ENCODE measurements at places on chromosomes 4 and X.
A peak's percentile ranks its signal among the peaks of the same experiment; 100 is the strongest.

- peak; percentile 14 for DNase-seq
These were observed 1.4 kb downstream of the HAND2 start for GRCh38 chr4:173528378-173529321.

- DNase-seq = peak; percentile 90
These were observed 113.9 kb upstream of the VAMP7 start for GRCh38 chrX:155767051-155767875.

- no peak for DNase-seq
These were observed 476.4 kb downstream of the AFF2 start for GRCh38 chrX:148976571-148977400.

- no peak for DNase-seq
These were observed 68.7 kb downstream of the ENPP6 start for GRCh38 chr4:184148738-184149637.

- DNase-seq = peak; percentile 41
These were observed 43.2 kb upstream of the SLC10A4 start for GRCh38 chr4:48439988-48440387.

GRCh38 chr4:74473155-74473811, 28.3 kb downstream of the AREG start:
- peak; percentile 91 for DNase-seq

- peak; percentile 51 for DNase-seq
These were observed 12.8 kb downstream of the TBC1D9 start for GRCh38 chr4:140743194-140743931.

DNA sequence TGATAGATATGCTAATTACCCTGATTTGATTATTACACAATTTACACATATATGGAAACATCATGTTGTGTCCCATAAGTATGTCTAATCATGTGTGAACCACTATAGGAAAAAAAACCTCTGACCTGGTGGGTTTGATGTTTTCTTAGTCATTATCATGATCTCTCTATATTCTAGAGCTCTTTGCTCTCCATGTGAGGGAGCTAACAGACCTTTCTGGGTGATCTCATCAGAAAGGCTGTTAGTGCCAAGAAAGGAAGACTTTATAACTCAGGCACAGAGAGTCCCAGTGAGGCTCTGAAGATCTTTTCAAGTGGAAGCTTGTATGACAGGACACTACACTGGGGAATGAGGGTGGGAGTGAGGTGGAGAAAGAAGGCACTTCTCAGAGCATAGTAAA, 527.7 kb upstream of the MAGEB2 start:
- DNase-seq = peak; percentile 32

- DNase-seq = peak; percentile 26
These were observed 36.8 kb upstream of the VMA21 start for GRCh38 chrX:151359931-151360871.

DNA sequence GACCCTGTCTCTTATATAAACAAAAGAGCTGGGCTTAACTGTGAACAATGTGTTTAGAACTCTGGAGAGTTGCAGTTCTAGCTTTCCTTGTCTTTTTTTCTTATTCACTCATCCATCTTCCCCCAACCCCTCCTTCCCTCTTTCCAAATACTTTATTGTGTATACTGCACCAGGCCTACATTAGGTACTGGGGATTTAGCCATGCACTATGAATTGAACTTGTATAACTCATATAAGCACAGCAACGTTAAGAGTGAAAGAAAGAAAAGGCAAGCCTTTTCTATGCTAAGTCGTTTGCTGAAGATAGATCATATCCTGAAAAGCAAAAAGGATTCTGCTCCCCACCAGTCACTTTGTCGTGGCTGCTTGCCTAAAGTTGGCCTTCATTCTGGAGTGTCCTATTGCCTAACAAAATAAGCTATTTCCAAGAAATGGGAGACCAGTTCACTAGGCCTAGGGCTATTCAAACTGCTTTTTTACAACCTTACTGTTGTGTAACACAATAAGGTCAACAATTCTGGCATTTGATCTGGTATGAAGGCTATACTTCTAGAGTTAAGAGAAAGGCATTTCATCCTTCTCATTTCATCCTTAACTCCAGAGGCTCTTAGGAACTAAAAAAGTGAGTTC, 32.2 kb downstream of the CCNI start:
- DNase-seq = peak; percentile 87

- no peak for DNase-seq
These were observed 34.2 kb downstream of the BCOR start for GRCh38 chrX:40063555-40063954.

DNA sequence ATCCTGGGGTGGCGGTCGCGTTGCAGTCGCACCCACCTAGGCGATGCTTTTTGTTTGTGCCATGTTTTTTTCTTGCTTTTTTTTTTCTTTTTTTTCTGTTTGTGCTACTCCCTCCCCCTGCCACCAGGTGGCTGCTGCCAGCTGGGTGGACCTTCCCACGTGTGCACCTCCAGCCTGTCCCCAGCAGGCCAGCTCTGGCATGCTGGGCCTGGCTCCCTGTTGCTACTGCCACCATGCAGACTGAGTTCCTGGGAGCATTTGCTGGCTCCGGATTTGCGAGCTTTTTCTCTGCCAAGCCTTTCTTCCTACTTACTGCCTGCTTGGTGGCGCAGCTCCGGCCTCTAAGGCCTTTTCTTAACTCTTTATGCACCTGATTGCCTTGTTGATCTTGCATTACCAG, 161.2 kb upstream of the WDFY3 start:
- DNase-seq = peak; percentile 28

DNA sequence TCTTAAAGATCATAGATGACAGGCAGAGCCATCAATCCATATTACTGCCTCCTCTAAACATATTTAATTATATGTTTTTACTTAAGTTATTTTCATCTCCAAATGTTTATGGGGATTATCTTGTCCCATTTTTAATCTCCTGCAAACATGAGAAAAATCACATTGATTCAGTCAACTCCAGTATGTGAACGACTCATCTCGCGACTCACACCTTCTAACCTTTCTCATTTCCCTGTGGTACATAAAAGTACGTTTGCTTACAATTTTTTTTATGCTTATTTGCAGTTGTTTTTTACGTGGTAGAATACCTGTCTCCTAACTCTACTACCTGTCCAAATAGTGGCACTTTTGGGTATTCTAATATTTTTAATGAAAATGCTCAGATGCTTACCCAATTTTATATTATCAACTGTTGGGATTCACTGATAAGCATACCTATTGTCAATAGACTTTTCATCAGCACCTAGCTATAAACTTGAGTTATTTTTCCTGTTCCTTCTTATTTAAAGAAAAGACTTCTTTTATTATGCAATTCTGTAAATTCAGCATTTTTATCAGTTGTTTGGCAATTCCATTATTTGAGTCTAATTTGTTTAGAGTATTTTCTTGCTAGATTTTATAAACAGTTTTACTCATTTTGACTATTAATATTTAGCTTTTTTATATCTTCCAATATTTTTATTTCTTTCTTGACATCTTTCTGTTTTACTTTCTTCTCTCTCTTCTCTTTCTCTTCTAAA, 276.6 kb downstream of the ANK2 start:
- no peak for DNase-seq

- DNase-seq = peak; percentile 91
These were observed 37.2 kb downstream of the EDNRA start for GRCh38 chr4:147518086-147518485.

DNA sequence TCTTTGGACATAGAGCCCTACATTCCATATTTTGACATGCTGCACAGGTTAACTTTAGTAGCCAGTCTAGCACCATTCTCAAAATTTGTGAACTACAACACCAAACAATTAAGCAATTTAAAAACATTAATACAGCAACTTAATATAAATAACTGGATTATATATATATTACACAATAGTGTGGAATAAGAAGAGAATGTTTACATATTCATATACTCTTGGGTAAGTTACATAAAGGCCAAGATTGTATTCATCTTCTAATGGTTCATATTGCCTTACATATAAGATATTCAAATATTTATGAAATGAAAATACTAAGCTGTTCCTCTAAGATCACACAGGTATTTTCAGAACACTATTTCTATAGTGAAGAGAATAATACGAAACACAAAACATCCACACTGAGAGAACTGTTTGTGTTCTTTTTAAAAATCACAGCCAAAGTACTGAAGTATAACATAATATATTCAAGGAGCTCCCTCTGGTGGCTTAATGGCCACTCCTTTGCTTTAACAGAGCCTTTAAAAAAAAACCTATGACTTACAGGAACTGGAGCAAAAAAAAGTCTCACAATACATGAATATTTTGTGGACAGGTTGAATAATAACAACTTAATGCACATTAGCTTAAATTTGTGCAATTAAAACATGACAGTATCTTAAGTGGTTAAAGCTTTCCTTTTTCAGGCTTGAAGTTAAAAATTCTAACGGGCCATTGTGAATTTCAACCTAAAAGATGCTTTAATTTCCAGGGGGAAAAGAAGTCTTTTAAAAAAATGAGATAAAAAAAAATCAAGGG, 46.2 kb downstream of the NEK1 start:
- DNase-seq = peak; percentile 64

DNA sequence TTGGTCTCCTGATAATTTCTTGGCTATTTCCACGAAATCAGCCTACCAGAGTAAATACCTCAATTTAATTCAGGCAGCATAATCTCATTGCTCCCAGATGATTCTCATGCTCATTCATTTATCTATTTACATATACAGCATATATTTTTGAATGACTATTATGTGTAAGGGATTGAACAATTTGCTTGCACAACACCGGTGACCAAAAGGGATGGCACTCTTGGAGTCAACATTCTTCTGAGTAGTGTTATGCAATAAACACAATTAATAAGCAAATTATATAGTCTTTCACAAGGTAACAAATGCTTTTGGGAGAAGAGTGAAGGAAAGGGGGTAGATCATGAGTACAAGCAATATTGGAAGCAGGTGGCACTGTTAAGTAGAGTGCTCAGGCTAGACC, 1015.3 kb downstream of the ARAP2 start:
- no peak for DNase-seq

DNA sequence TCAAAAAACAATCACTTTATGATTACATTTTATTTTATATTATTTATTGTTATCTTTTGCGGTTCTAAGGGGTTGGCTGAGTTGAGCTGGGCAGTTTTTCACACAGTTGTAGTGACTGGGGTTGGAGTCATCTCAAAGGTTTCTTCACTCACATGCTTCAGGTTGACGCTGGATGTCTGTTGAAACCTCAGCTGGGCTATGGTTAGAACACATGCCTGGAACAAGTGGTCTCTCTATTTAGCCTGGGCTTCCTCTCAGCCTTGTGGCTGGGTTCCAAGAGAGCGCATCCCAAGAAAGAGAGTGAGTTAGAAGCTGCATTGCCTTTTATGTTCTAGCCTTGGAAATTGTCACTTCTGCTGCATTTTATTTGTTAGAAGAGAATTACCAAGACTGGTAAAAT, 87.4 kb downstream of the CBLL2 start:
- no peak for DNase-seq

DNA sequence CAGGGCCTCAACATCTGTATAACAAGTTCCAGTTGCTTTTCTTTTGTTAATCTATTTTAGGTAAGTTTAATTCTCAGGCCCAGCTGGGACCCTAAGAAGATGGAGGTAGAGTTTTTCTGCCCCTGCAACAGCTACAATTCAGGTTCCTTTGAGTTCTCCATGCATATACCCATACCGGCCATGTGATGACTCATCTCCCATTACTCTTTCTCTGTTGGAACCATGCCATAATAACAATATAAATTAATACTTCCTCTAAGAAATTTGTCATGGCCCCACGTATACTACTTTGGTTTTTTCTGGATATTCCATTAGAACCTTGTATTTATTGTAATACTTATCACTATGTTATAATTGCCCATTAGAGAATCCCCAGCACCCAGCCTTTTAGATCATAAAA, 1.3 kb upstream of the INTU start:
- peak; percentile 33 for DNase-seq

- DNase-seq = no peak
These were observed 6.7 kb upstream of the EIF4E start for GRCh38 chr4:98935633-98936032.

DNA sequence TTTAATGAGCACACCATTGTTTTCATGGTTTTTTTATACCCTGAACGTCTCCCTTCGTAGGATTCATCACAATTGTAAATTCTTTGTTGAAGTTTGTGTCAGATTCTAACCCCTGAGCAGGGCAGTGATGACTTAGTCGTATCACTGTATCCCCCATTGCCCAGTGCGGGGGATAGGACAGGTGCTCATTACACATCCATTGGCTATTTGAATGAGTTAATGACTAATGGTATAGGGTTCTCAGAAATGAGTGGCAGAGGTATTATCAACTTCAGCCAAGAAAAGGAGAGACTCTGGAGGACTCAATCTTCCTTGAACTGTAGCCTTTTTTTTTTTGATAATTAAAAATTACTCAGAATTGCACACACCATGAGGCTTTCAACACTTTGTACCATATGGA, 64.6 kb downstream of the SYNPO2 start:
- DNase-seq = peak; percentile 90

GRCh38 chrX:151042842-151043241, 59.7 kb downstream of the HMGB3 start:
- no peak for DNase-seq

GRCh38 chr4:87499403-87500091, 29.6 kb downstream of the SPARCL1 start:
- no peak for DNase-seq

- DNase-seq = no peak
These were observed 116.2 kb downstream of the AFAP1 start for GRCh38 chr4:7823416-7823824.

DNA sequence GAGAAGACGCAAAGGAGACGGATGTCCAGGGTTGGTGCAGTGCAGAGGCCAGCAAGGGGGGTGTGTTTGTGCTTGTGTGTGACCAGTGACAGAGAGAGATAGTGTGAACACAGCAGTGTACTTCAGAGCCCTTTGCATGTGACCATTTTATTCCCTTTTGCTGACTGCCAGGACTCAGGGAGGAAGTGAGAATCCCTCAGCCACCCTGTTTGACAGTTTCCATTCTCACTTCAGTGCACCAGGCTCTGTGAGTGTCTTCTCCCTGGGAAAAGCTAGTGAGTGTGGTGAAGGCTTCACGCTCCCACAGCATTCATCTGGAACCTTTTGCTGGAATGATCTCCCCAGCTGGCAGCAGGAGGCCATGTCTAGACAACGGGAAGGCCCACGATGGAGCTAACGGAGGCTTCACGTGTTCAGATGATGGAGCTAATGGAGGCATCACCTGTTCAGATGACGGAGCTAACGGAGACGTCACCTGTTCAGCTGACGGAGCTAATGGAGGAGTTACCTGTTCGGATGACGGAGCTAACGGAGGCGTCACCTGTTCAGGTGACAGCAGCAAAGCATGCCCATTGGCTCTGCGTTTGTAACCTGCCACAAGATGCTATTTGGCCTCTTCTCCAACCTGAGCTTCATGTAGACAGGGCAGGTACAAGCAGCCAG, 195.4 kb downstream of the AFAP1 start:
- DNase-seq = no peak

GRCh38 chrX:105173071-105173470, 47.4 kb downstream of the TEX13A start:
- DNase-seq = no peak

- no peak for DNase-seq
These were observed 7.2 kb downstream of the IRAK1 start for GRCh38 chrX:154012336-154012991.

Data from EH (cell line).